ENCODE measurements at places on chromosomes 5 and 9. TPM values are rescaled to one million over a fixed set of nuclear protein-coding genes. Genes with fewer than 3 reads are reported as not detected.

ERCC8 gene
- polyA plus RNA-seq = 29.7 TPM

DNA sequence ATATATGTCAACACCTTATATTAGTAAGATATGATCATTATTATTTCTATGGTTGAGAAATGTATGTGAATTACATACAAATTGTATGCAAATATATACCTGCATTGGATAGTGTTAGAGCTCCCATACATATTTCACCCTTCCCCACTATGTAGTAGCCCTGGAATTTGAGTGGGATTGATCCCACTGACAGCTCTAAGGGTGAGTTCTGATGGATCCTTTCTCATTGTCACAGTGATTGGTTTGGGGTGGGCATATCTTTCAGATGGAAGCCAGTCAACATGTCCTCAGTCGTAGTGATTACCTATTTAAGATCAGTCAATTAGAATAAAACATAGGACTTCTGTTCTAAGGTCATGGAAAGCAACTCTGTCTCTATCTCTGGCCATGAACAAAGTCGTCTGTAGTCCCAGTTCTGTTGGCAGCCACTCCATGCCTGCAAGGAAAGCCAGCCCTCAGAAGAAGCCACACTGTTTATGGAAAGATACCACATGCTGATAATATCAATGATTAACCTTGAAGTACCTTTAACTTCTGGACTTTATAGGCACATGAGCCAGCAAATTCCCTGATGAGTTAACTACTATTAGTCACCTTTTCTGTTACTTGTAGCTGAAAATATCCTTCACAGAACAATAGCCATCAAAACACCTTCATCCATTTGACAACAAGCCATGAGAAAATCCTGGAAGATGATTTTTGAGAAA, 5.1 kb upstream of the CCDC192 start:
- DNase-seq = no peak

PCDHA13 gene
- not detected for polyA plus RNA-seq

CCNO gene
- 6.5 TPM for polyA plus RNA-seq

- DNase-seq = no peak
These were observed 21.7 kb downstream of the SMARCA2 start for GRCh38 chr9:2036844-2037243.

DNA sequence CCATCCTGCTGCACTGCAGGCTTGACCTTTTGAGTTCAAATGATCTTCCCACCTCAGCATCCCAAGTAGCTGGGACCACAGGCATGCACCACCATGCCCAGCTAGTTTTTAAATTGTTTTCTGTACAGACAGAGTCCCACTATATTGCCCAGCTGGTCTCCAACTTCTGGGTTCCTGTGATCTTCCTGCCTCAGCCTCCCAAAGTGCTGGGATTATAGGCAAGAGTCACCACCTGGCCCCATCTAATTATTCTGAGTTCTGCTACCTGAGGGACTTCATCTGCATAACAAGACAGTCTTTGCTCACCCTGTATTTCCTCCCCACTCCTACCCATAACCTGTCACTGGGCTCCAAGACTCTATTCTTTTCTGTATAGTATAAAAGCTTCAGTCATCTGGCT, 54.6 kb upstream of the CEMIP2 start:
- DNase-seq = no peak

Measured in left kidney (tissue), 8 donors.